ENCODE measurements at places on chromosomes 2 and 18. TPM values are rescaled to one million over a fixed set of nuclear protein-coding genes. Genes with fewer than 3 reads are reported as not detected.

- no peak for ATAC-seq
Measured at GRCh38 chr2:23158306-23158705, 226.7 kb upstream of the KLHL29 start.

The SERPINB10 gene
- 0.36 TPM for total RNA-seq

DNA sequence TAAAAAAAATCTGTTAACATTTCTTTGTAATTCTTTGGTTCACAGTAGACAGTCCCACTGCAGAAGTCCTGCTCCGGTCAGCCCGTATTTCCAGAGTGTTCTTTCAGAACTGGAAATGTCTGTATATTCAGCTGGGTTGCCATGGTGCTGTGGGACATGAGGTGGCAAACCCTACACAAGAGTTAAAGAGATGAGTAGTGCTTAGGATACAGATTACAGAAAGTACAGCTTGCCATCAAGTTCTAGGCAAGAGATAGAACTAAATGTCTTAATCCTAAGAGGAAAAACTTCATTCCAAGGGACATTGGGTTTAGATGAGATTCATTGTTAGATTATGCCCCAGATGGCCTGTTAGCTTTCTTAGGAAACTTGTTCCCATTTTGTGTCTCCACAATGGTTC, 60.1 kb downstream of the FMNL2 start:
- peak; percentile 36 for ATAC-seq

DNA sequence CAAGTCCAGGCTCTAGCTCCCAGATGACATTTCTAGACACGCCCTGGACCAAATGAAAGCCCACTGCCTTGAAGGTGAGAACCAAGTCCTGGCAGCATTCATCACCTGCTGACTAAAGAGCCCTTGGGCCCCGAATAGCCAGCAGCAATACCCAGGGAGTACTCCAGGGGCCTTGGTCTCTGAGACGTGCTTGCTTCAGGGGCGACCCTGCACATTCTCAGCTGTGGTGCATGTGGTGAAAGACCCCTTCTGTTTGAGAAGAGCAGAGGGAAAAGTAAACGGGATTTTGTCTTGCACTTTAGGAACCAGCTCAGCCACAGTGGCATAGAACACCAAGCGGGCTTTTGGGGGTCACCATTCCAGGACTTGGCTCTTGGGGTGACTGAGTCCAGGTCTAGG, 260.5 kb upstream of the MYT1L start:
- ATAC-seq = no peak
